Cortex of kidney (tissue), 1 donor: ENCODE measurements at places on chromosomes 13 and 19.

DNA sequence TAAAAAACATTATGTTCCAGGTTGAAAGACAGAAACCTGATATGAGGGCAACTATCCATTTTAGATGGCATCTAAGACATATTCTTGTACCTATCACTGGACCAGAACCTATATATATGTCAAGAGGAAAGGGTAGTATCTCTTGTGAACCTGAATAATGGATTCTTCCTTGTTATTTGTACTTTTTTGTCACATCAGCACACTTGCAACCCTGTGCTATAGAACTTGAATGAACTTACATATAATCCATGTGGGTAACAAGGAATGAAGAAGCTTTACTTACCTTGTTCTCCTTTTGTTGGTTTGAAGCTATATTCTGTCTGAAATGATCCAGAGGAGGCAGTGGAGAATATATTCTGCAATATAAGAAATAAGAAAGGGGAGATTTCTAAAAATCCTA, 483.7 kb upstream of the ATXN8OS start:
- no peak for DNase-seq

- DNase-seq, result no peak
These were observed 785 bp upstream of the USF2 start for GRCh38 chr19:35267818-35268535.

DNA sequence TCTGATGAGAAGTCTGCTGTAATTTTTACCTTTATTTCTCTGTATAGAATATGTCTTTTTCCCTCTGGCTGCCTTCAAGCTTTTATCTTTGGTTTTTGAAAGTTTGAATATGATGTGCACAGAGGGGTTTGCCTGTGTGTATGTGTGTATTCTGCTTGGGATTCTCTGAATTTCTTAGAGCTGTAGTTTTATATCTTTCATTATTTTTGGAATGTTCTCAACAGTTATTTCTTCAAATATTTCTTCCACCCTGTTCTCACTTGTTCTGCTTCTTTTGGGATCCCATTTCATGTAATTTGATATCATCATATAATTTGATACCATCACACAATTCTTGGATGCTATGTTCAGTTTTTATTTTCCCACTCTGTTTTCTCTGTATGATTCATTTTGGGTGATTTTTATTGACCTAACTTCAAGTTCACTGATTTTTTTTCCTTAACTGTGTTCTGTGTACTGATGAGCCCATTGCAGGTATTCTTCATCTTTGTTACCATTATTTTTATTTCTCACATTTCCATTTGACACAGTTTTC, 7.5 kb downstream of the COG3 start:
- DNase-seq, result no peak

GRCh38 chr19:13092158-13092543, 10.5 kb downstream of the LYL1 start:
- no peak for DNase-seq

DNA sequence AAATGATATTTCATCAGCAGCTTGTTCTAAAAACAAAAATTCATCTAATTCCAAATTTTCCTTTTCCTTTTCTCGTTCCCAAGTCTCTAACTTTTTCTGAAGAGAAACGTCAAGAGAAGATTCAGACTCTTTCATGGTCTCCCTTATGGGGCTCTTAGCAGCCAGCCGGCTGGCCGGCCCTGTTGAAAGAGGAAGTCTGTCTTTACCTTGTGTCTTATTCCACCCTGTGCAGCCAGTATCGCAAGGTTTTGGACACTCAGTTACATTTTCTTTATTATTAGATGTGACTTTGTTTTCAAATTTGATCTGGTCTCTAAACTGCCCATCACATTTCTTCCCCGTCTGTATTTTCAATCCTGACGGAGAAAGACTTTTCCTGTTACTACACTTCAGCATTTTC, 142.3 kb downstream of the RNF17 start:
- DNase-seq, result no peak

- DNase-seq, result no peak
These were observed 171.8 kb downstream of the STK24 start for GRCh38 chr13:98405107-98405571.

- DNase-seq, result no peak
These were observed at the start of gene ATP12A for GRCh38 chr13:24680258-24680920. Gene ATP12A, plus strand, starts transcription at chr13:24680408. Its CDS starts 336 bp downstream, at chr13:24680744.
